ENCODE measurements at places on chromosomes 3 and 15.

DNA sequence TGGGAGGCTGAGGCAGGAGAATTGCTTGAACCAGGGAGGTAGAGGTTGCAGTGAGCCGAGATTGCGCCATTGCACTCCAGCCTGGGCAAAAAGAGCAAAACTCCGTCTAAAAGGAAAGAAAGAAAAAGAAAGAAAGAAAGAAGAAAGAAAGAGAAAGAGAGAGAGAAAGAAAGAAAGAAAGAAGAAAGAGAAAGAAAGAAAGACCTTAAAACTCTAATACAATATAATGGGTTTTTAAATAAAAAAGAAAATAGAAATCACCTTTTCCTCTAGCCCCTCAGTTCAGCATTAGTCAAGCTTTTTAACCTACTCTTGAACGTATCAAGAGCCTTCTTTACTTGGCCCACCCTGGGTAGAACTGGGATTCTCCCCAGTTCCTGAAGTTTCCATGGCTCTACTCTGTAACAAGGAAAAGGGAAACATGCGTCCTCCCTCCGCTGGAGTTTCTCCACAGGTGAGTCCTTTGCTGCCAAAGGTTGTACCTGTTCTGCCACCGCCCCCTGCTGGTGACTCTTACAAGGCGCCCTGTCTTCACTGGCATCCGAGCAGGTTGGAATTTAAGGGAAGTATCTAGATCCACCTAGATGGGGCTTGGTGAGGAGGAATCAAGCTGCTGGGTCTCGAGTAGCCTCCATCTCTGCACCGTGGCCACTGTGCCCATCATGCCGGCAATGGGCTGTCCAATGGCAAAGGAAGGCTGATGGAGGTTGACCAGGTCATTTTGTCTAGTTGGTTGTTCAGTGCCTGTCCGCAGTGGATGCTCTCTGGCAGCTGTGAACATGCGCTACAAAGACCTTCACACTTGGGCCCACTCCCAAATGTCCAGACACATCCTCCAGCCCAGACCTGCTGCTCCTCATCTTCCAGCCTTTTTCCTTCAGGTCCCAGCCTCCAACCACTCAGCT lies 20.6 kb upstream of the EPHB3 start:
- peak; percentile 74 for DNase-seq

- DNase-seq = no peak
These were observed 616.1 kb downstream of the OTOL1 start for GRCh38 chr3:162112719-162113118.

DNA sequence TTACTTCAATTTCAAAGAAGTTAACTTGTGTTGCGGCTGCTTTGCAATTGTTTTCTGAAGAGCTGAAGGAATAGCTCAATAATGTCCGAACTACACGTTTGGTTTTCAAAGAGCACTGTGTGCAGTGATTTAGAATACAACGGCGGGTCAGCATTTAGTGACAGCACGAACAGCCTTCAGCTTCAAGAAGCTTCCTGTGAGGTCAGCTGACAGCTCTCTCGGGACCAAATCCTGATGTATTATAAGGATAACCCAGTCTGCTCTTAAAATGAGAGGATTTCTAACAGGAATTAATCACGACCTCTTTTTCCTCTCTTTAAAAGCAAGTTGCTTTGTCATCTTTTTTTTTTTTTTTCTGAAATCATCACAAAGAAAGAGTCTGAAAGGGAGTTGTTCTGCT lies 97.9 kb upstream of the UNC13C start:
- no peak for DNase-seq

GRCh38 chr15:43800286-43801141 lies at the start of gene HYPK:
Gene HYPK (plus strand): TSS chr15:43800599. CDS start chr15:43800623, 24 bp downstream.
- peak; percentile 85 for DNase-seq

- DNase-seq = no peak
These were observed 44.5 kb upstream of the FNDC3B start for GRCh38 chr3:171994646-171995428.

GRCh38 chr3:192802957-192803899 lies 75.9 kb upstream of the FGF12 start:
- no peak for DNase-seq

- no peak for DNase-seq
These were observed 128.8 kb upstream of the AADACL2 start for GRCh38 chr3:151604891-151605290.

DNA sequence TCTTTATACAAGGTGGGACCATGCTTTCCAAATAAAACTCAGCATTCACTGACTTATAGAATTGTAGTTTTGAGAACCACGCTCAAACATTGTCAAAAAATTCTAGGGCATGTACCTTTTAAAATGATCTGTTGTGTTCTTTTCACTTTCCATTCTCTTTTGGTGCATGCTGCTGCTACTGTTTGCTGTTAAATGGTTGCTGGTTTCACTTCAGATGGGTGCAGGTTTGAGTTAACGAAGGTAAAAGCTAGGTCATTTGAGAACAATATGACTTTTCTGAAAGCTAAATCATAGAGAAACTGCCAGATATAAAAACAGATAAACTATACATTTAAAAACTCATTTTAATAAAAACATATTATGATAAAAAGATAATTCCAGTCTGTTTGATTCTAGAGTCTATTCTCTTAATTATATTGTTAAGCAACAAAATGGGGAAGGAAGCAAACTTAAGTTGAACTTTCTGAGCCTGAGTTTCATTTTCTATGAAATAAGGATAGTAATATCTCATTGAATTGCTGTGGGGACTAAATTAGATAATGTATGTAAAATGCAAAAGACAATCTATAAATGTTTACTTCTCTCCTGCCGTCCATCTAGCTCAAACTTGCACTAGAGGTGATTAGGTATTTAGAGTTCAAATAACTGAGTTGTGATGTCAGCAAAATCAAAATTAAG lies 82.4 kb downstream of the OXSM start:
- DNase-seq = no peak

GRCh38 chr15:88610701-88611231 lies 10.4 kb upstream of the AEN start:
- DNase-seq = no peak

GRCh38 chr3:95297581-95297980 lies 1234.7 kb downstream of the NSUN3 start:
- DNase-seq = no peak

DNA sequence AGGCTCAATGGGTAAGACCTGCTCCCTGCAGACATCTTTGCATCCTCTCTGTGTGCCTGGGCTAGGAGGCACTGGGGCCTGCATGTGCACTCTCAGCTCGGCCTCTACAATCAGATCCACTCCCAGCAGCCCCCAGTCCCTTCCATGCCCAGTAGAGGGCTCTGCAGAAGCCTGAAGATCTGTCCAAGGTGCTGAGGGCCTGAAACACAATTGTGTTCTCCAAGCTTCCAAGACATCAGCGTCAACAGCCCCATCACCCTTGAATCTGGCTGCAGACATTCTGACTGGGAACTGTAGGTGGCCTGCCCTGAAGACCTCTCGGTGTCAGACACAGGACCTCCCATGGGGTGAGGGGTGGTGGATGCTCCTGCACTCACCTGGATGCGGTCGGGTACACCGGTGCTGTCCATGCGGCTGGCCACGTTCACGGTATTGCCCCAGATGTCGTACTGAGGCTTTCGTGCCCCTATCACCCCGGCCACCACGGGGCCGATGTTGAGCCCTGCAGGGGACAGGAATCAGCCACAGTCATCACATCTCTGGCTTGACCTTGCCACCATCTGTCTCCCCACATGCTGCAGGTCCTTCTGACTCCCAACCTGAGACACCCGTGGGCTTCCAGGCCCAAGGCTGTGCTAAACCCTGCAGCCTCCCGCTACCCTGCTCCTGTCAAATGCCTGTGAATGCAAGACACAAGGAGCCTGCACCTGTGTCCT lies 84.7 kb downstream of the SEC22A start:
- peak; percentile 63 for DNase-seq

DNA sequence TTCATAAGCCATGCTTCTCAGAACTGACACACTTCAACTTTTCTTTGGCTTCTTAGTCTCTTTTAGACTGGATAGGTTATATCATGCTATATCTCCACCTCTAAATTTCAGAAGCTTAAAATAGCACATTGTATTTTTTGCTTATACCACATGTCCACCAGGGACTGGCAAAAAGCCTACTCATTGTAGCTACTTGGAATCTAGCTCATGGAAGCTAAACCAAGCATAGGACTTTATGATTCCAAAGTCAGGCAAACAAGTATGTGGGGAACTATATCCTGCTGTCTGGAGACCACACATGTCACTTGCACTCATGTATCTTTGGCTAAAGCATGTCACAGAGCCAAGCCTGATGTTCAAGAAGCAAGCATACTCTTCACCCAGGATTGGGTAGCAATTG lies 245.0 kb upstream of the RASGRP1 start:
- DNase-seq = no peak

DNA sequence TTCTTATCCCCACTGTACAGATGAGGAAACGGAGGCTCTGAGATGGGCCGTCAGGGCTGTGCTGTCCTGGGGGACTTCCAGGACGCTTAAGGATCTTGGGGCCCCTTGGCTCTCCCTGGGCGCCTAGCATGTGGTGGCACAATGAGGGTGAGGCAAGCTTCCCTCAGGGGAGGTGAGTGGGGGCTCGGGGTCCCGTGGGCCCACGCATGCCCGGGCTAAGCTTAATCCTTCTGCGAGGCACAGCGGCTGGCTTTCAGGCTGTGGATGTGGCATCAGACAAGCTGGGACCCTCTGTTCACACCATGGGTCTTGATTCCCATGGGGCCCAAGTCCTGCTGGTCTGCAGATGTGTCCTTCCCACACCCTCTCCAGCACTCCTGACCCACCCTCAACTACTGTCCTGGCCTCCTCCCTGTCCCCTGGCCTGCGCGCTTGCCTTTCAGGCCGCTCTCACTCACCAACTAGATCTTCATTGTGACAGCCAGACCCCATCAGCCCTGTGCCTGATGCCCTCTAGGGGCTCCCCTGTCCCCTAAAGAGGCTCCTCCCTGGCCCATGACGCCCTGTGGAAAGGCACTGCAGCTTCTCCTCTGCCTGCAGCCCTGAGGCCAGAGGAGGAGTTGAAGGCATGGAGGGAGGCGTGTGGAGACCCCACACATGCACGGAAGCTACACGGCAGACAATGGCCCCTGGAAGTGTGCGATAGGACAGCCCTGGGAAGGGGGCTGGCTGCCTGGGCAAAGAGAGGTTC lies 11.3 kb downstream of the DUSP7 start:
- peak; percentile 28 for DNase-seq

- DNase-seq = no peak
These were observed 25.0 kb downstream of the PDE8A start for GRCh38 chr15:85006655-85007054.

DNA sequence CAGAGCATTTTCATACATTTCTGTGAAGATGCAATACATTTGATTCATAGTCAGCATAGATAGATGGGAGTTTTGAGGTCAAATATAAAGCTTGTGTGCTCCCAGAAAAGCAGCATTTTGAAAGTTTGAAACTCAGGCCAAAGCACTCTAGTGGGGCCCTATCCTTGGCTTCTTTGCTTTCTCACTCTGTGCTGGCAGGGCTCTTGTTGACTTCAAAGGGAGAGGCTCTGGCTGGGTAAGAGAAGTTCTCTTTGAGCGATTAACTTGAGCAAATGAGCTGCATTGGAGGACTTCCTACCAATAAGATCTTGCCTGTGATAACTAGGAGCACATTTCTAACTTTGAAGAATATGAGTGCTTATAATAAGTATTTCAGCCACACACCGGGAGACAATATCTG lies 214.0 kb upstream of the RARB start:
- no peak for DNase-seq

DNA sequence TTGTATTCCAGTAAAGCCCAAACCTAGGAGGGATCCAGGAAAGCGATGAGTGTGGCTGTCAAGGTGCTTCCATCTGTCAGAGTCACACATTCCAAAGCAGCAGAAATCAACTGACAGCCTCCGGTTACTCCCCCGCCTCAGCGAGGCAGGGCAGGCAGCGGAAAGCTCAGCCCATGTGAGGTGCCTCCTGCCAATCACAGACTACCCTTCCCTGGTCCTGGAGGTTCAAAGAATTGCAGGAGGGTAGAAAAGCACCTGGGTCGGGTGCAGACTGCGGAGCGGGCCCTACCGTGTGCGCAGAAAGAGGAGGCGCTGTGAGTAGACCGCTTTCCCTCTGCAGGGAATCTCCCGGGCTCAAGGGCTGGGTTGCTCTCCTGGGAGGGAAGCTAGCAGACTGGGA lies at the start of gene UPK1B:
Gene UPK1B (plus strand): TSS at position 274 of the 400 bp plus-strand sequence. CDS start 13,144 bp downstream, outside the sequence.
- DNase-seq = peak; percentile 37

DNA sequence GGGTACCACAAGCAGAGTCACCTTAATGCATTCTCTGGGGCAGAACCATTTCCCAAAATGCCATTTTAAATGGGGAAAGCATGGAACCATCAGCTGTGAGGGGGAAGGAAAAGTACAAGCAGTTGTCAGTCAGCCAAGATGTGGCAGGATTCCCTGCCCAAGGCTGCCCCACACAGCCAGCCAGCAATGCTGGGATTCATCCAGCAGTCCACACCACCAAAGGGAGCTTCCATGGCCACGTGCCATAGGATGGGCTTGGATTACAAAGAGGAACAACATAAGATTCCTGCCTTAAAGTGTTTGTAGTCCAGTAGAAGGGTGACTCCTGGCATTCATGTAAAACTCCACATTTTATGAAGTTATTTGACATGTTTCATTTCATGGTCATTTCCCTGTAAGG lies 233.3 kb downstream of the SHOX2 start:
- no peak for DNase-seq

DNA sequence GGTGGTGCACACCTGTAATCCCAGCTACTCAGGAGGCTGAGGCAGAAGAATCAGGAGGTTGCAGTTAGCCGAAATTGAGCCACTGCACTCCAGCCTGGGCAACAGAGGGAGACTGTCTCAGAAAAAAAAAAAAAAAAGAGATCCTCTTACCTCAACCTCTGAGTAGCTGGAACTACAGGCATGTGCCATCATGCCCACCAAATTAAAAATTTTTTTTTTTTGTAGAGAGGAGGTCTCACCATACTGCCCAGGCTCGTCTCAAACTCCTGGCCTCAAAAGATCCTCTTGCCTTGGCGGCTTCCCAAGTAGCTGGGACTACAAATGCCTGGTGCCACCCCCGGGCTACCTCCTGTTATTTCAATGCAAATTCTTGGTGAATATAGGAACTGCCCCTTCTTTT lies 1.5 kb downstream of the UMPS start:
- DNase-seq = no peak

- DNase-seq = no peak
These were observed 118.1 kb downstream of the CLSTN2 start for GRCh38 chr3:140052771-140053702.

DNA sequence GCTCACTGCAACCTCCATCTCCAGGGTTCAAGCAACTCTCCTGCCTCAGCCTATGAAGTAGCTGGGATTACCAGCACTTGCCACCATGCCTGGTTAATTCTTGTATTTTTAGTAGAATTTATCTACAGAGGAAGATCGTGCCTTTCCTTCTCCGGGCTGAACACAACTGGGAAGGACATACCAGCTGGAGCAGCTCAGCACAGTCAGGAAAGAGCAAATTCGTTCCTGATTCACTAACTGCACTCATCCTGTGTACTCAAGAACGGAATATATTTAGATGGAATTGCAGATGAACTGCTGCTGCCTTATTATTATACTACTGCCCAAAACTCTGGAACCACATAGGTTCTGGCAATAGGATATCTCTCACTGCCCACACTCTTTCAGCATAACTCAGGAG lies 27.1 kb upstream of the P4HTM start:
- DNase-seq = no peak
